AG09319 (cell line): ENCODE measurements at places on chromosomes 2 and 18.

DNA sequence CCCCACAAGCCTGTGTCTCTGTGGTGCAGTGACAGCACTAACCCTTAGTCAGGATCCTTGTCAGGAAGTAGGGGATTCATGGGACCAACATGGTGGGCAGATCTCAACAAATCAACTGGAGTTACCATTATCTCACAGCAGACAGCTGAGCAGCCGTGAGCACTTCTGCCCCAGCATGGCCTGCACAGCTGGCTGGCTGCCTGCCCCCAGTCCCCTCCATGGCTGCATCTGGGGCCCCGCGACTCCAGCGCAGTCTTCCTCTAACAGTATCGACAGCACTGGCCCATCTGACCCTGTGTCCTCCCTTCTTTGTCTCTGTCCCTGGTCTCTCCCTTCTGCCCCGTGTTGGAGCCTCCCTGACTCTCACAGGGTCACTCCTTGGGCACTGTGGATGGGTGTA lies 4.7 kb upstream of the ADCY3 start:
- DNase-seq: no peak

DNA sequence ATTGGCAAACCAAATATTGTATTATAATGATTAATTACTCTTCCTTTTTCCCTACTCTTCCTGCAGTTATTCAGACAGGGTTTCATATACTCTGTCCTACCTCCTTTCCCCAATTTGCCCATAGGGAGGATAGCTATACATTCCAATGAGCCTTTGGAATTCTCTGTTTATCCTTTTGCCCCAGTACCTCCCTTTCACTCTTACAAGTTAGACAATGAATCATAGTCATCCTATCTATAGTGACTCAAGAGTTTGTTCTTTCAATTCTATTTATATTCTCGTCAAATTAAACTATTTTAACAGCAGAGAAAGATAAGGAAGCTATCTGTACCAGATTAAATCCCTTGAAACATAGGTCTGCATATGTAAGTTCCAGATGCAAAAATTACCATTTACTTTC lies 437.5 kb downstream of the NR4A2 start:
- no peak for DNase-seq

DNA sequence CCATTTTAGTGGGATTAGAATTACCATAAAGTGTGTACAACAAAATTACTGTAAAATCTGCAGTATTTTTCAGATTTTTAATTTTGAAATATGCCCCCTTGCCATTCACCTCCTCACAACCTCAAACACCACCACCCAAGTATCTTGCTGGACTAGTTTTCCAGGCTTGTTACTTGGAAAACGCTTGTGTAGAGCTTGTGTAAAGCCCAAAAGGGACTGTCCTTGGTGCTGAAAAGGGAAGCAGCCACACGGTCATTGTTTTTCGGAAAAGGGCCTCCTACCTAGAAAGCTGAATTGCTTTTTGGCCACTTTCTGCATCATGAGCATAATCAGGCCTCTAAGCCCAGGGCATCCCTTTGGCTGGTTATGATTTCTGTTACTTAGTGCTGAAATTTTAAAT lies 563.4 kb downstream of the LRRTM4 start:
- no peak for DNase-seq

GRCh38 chr2:16645775-16646559 lies 19.7 kb downstream of the CYRIA start:
- DNase-seq: no peak

- DNase-seq: no peak
Observed at GRCh38 chr2:26305540-26305939, 40.4 kb upstream of the SELENOI start.

GRCh38 chr2:16640001-16640700 lies 25.5 kb downstream of the CYRIA start:
- no peak for DNase-seq

DNA sequence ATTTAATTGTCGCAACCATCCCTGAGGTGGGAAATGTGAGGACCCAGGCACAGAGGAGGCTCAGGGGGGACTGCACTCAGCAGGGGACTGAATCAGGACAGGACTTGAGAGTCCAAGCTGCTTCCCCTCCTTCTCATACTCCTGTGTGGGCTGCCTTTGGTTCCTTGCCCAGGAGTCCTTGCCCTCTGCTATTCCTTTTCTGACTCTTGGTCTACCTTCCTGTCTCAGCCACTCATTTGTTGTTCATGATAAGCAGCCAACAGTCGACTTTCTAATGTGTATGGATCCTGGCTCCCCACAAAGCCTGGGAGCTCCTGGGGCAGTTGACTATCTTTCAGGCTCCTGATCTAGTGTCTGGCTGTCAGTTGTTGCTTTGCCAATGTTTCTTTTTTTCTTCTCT lies 28.3 kb downstream of the GATA6 start:
- DNase-seq: no peak

DNA sequence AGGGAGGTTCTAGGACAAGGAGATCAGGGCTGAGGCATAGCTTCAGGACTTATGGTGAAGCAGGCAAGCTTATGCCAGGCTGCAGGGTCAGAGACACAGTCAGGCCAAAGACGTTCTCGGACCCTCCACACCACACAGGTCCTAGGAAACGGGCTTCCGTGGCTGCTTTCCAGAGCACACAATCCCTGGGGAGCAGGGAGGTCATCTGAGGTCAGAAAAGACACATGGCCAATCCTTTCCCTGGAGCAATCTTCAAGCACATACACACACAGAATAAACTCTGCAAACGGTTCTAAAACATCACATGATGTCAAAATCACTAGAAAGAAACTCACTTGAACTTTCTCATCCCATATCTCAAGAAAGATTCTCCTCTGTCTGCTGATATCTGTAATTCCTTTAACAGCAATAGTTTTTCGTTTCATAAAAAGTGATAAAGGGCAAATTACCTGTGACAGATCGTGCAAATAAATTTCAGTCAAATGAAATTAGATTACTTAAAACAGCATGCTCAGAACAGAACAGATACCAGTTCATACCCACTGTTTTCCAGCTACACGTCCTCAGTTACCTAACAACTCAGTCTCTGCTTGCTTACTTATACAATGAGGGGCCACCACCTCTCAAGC lies 63.9 kb downstream of the MBOAT2 start:
- DNase-seq: no peak

DNA sequence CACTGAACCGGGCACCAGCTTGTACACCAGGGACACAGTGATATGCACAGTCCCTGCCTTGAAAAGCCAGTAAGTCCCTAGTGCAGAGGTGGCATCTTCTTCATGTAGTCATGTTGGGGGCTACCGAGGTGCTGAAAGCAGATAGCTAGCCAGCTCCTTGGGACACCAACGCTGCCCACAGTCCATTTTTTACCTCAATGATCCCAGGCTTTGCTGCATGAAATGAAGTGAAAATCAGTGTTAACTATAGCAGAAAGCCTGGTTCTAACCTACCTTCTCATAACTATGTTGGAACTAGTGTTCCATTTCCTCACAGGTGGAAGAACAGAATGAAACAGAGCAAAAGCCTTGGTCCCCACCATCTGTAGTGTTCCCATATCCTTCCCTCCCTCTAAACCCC lies 66.6 kb upstream of the EML6 start:
- no peak for DNase-seq

DNA sequence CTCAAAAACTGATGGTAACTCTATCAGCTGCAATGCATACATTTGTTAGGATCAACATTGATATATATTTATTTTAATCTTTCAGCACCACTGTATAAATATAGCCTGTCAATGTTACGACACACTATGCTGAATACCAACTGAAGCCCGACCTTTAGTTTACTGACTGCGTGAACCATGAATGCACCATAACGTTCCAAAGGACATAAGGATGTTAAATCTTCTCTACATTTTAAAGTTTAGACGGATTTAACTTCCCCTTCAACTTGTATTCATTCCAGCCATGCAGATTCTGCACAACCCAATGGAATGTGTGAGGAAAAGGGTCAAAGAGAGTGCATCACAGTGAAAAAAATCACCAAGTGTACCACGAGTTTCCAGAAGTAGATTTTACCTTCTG lies 489.5 kb downstream of the IRS1 start:
- DNase-seq: no peak

- no peak for DNase-seq
Observed at GRCh38 chr2:46983065-46983801, 67.6 kb upstream of the MCFD2 start.

GRCh38 chr2:23926750-23927571 lies at the start of gene ATAD2B:
TSS of gene ATAD2B (minus strand) at chr2:23927123. CDS start at chr2:23926770, 353 bp downstream.
- peak; percentile 92 for DNase-seq

DNA sequence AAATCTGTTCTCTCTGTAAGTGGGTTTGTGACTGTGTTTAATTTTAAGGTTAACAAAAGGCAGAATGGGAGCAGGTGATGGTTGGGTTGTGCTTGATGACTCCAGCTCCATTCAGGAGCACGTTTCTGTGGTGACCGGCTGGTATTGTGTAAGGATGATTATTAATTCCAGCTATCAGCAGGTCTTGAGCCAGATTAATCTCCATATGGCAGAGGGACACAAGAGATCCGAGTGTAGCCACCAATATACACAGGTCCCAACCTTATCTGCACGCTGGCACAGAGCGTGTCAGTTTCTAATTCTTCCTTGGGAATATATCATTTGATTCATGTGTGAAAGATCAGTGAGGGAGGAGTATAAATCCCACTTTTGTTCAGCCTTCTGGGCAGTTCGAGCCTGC lies 199.0 kb upstream of the DCC start:
- no peak for DNase-seq

DNA sequence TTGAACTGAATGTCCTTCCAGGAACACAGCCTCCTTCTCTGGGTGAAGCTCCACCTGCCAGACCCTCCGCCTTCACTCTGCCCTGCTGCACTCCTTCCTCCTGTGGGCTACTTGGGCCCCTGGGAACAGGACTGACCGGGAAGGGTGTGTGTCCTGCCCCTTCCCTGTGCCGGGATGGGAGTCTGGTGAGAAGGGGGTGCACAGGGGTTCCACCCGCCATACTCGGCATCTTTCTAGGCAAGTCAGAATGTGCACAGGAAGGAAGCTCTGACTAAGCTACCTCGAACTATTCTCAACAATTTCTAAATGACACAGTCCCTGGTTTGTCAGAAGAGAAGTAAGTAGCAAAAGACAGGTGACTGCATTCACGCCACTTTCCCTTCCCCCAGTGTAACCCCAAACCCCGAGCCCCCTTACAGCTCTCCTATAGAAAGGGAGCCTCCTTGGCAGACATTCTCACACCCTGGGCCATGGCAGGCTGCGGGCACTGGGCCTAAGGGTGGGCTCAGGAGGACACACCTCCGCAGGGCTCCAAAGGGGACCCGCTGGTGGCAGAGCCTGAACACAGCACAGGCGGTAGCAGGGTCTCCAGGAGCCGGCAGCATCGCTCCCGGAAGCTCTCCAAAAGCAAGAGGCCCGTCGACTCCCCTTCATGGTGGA lies 184.1 kb downstream of the HDAC4 start:
- no peak for DNase-seq

- DNase-seq: no peak
Observed at GRCh38 chr2:180979749-180980105, 678 bp upstream of the UBE2E3 start.

DNA sequence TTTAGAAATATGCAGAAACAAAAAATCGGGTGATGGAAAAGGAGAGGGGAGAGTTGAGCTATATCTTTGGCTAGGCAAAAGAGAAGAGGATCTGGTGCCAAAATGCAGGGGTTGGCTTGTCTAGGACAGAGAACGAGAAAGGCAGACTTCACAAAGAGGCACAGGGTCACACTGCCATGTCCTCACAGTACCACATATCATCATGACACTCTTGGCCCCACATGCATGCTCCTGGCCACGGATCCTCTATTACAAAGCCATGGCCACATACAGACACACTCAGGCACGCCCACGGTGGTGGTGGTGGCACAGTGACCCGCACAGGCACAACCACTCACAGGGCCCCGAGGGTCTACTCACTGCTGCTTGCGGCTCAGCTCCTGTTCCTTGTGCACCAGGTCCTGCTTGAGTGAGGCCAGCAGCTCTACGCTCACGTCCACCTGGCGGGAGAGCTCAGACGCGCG lies 15.9 kb downstream of the FBXO41 start:
- no peak for DNase-seq

DNA sequence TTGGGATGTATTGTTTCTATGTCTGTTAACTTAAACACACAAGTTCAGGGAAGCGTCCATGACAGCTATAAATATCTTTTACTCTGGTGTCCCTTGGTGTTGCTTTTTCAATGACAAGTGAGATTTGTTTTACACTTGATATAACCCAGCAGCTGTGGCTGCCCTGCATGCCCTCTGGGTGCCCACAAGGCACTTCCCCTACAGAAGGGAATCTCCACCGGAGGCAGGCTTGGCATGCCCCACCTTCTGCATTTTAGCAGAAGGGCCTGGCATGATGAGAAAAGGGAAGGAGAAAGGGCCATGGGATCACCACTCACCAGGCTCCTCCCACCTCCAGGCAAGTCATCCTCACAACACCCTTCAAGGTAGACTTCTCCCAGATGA lies 68.7 kb downstream of the TMEM247 start:
- DNase-seq: no peak

DNA sequence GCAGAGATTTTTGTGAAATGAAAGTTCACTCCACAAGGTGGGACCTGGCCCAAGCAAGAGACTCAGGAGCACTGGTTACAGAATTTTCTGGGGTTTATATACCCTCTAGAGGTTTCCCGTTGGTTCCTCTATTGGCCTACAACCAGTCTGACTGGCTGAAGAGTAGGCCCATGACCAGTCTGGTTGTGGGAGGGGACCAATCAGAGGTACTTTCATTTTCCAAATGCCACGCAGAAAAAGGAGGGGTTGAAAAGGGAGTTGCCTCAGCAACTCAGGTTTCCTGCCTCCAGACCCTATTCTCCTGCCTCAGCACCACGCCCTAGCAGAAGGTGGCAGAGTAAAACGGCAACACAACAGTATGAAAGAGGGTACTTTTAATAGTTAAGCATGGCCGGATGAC lies 98.4 kb downstream of the COLEC12 start:
- no peak for DNase-seq

DNA sequence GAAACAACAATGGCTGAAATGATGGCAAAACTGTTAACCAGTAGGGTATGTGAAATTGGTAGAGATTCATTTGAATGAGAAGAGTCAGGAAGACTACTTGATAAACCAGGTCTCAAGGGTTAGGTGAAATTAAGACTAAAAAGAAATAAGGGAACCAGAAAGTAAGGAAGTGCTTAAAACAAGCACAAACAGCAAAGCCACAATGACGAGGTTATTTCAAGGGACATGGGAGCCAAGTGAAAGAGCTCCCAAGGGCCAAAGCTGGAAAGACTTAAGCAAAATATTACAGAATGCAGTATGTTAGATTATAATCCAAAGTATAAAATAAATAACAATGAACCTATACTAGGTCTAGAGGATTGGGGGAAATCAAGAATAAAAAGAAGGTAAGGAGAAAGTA lies 19.3 kb upstream of the CD302 start:
- DNase-seq: no peak

DNA sequence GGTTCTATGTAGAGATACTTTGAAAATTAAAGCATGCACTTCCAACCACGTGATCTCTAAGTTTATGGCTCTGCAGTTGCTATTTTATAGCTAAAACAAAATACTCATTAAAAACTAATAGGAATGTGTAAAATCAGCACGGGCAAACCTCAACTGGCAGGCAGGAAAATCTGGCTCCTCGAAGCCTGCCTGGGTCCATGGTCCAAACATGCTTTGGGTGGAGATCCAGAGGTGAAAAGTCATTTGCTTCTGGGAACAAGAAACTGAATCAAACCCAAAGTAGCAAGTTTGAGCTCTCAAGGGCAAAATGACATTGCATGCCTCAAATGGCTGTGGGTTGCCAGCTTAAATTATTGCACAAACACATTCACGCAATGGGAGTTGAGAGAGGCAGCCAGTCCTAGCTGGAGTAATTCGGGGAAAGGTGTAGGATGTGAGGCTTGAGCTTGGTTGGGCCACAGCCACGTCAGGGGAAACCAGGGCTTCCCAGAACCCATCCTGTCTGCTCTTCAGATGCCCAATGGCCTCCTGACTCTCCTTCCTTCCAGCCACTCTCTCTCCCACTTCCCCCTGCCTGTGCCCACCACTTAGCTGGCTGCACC lies 75.2 kb upstream of the LCLAT1 start:
- DNase-seq: no peak

GRCh38 chr2:64471600-64471999 lies 17.6 kb downstream of the LGALSL start:
- DNase-seq: no peak
